Spleen (tissue), 13 donors: ENCODE measurements at places on chromosomes 13 and 19. TPM values are rescaled to one million over a fixed set of nuclear protein-coding genes. Genes with fewer than 3 reads are reported as not detected.
A peak's percentile ranks its signal among the peaks of the same experiment; 100 is the strongest.

DNA sequence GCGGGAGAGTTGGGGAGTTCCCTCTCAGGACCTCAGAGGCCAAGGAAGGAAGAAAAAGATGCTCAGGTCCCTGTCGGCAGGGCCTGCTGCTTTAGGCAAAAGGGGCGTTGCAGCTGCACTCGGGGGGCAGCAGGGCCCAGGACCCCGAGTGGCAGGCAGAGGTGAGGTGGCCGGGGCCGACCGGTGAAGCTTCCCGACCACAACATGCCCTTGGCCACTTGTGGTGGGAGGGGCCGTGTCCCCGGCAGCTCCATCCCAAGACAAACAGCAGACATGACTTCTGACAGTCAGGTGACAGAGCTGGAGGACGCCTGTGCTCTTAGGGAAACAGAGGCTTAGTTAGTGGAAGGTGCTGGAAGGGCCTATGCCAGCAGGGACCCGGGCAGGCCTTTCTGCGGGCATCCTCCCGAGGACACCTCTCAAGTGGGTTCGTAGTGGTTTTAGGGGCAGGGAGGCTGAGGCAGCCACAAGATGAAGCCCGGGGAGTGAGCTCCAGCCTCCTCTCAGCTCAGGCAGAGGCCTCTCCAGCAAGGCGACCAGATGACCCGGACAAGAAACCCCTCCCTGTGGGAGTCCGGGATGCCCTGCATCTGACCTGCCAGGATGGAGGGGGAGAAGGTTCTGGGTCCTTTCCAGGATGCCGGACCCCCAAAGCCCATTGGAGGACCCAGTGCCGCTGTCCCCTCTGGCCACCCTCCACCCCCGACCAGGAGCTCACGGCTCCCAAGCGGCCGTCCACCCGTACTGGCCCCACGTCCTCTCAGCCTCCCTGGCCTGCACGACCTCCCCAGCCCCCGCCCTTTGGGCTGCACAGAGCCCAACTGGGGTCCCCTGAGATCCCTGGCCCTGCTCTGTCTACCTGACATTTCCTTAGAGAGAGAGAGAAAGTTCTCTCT lies 24.2 kb downstream of the BTBD2 start:
- DNase-seq = no peak

DNA sequence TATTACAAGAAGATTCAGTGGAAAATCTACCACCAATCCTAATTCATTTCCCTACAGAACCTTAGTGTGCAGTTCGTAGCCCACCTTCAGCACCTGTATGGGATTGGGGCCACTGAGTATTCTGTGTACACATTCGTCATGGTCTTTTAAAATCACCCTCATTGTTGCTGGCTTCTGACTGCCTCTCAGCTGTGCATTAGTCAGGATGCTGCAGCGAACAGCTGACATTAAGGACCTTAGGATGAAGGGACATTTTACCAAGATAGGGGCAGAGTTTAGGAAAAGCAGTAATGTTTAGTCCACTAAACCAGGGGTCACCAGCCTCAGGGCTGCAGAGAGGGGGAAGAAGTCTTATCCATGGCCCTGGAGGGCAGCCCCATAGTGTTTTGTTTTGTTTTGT lies 176.5 kb downstream of the COL4A1 start:
- DNase-seq = no peak

GRCh38 chr13:33213797-33214196 lies 71.8 kb downstream of the STARD13 start:
- DNase-seq = no peak

DNA sequence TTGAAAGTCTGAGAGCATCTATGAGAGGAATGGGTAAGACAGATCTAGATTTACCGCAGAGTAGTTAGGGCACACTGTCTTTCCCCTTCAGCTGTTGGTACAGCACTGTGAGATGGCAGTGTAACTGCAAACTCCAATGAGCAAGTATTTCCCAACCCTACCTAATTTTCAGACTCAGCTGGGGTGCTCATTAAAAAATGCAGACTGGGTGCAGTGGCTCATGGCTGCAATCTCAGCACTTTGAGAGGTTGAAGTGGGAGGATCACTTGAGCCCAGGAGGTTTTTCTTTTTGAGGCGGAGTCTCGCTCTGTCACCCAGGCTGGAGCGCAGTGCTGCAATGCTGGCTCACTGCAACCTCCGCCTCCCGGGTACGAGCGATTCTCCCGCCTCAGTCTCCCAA lies 12.6 kb downstream of the QPCTL start:
- no peak for DNase-seq

- no peak for DNase-seq
Observed at GRCh38 chr13:97844151-97844550, 109.3 kb upstream of the IPO5 start.

- no peak for DNase-seq
Observed at GRCh38 chr13:101916775-101917474, 464.4 kb downstream of the ITGBL1 start.

DNA sequence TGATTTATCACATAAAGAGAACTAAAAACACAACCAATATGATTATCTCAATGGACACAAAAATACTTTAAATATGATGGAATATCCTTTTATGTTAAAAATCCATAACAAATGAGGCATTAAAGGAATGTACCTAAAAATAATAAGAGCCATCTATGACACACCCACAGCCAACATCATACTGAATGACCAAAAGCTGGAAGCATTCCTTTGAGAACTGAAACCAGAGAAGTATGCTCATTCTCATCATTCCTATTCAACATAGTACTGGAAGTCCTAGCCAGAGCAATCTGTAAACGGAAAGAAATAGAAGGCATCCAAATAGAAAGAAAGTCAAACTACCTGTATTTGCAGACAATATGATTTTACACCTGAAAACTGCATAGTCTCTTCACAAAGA lies 671.0 kb downstream of the SLITRK1 start:
- no peak for DNase-seq

GRCh38 chr13:51495316-51495715 lies 42.5 kb upstream of the INTS6 start:
- no peak for DNase-seq

DNA sequence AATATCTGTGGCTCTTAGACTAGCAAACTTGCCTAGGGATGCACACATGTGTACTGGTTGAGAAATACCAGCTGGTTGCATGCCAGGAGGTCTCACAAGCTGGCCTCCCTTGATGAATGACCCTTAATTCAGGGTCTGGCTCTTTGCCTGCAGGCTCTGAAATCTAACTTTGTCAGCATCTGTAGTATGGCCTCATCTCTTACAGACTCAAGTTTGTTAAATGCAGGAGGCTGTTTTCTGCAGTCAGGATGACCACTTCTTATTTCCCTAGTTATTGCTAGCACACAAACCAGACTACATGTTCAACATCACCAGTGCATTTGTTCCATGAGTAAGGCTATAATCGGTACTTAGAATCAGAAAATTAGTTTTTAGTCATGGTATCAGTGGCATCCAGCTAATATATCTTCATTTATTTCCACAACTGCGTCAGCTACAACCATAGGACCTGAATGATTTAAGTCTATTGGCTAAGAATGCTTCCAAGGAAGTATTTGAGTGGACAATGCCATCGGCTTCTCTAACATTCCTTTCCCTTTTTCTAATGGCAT lies 23.3 kb upstream of the POSTN start:
- DNase-seq = no peak

DNA sequence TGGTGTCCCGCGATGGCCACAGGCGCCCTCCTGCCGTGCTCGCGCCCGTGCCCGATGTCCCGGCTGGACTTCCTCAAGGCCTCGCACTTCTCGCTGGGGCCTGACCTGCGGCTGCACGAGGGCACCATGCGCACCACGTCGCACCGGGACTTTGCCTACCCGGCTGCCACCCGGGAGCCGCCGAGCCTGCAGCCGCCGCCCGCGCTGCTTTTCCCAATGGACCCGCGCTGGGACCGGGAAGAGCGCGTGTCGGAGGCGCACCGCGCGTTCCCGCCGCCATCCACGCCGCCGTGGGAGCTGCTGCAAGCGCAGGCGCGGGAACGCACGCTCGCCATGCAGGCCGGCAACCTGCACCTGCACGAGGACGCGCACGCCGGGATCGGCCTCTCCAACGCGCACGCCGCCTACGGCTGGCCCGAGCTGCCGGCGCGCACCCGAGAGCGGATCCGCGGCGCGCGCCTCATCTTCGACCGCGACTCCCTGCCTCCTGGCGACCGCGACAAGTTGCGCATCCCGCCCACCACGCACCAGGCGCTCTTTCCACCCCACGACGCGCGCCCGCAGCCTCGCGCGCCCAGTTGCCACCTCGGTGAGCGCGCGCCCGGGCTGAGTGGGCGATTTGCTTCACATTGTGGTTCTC lies 12.1 kb upstream of the PEX11G start:
- peak; percentile 87 for DNase-seq

The FAM98C gene
- 18.3 TPM for total RNA-seq

The KIR3DL2 gene
- total RNA-seq = 1.0 TPM

The SLITRK6 gene
- not detected for total RNA-seq
